ENCODE measurements at places on chromosomes 5 and 9.

- no peak for DNase-seq
These were observed 710 bp upstream of the CARD9 start for GRCh38 chr9:136374183-136374575.

DNA sequence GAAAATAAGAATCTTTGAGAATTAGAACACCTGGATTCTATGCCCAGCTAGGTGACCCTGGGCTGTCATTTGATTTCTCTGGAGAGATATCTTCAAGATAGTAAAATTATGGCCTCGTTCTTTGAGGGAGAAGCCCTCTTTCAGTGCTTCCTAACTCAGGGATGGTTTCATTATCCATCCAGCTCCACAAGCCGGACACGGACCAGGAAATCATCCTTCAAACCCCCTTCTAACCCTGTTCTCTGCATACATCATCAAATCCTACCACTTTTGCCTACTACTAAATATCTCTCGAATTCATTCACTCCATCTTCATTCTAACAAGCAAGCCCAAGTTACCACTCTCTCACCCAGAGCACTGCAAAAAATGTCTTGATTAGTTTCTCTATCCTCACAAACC is 57.2 kb downstream of the MAPKAP1 start:
- no peak for DNase-seq

- no peak for DNase-seq
These were observed 17.4 kb downstream of the AKNA start for GRCh38 chr9:114370251-114370967.

DNA sequence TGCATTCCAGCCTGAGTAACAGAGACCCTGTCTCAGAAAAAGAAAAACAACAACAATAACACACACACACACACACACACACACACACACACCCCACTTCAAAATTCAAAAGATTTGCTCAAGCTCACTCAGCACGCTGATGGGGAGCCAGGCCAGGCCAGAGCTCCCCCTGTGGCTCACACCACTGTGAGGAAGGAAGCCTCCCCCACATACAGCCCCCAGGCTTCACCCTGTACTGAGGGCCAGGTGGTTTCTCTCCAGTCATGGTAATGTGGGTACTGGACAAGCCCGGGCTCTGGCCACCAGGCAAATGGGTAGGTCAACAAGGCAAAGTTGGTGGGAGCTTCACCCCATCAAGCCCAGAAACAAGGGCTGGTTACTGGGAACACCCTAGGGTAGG is 19.0 kb downstream of the ATOX1 start:
- DNase-seq: no peak

DNA sequence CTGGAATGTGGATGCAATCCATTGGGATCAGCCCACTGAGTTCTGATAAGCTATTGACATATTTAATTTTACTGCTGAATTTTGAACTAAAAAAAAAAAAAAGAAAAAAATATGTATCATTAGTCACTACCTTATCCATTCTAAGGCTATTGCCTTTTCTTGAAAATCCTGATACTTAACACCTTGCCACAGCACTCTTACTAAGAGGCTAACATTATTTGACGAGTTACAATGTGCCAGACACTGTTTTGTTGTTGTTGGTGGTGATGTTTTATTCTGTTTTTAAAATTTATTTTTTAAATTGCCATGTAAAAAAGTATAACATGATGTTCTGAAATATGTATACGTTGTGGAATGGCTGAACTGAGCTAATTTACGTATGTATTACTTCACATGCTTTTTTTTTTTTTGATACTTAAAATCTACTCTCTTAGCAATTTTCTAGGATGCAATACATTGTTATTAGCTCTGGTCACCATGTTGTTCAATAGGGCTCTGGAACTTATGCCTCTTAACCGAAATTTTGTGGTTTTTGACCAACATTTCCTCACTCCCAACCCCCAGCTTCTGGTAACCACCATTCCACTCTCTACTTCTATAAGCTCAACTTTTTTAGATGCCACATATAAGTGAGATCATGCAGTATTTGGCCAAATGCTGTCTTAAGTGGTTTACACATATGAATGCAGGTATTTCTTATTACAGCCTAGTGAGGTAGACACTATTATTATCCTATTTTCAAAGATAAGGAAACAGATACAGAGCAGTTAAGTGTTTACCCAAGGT is 134.8 kb upstream of the PCA3 start:
- no peak for DNase-seq

DNA sequence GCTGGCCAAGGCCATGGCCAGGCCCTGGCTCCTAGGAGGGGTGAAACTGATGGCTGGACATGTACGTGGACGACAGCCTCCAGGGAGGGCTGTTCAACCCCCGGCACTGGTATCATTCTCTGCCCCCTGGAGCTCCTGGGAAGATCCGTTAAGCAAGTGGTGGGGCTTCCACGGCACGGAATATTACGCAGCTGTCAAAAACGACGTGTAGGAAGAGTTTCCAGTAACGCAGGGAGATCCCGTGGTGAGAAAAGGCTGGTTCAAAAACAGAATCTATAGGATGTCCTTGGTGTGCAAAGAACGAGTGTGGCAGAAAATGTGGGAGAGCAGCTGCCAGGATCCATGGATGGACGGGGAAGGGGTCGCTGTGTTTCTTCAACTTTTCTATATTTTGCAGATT is 36.3 kb upstream of the TMEM250 start:
- DNase-seq: no peak

DNA sequence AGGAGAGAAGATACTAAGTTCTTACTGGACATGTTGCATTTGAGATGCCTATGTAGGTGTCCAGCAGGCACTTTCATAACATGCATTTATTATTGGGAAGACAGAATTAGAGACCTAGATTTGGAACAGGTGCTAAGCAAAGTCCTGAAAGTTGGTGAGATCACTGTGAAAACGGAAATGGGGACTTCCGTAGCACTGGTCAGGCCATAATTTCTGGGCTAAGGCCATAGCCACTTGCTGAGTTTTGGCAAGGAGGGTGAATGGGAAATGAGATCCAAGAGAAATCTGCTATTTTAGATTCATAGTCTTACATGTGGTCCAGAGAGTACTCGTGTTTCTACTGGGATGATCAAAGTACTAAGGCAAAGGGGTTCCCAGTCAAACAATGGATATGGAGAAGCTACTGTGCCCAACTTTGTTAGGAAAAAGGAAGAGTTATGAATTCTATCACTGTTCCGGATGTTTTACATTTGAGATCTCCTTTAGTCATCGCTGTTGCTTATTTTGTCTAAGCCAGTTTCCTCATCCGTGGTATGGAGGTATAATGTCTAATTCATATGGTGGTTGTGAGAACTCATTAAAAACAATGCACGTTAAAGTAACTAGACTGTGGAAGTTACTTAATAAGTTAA is 33.4 kb downstream of the TEK start:
- no peak for DNase-seq

GRCh38 chr5:126501448-126501847 is 78.2 kb downstream of the GRAMD2B start:
- DNase-seq: no peak

DNA sequence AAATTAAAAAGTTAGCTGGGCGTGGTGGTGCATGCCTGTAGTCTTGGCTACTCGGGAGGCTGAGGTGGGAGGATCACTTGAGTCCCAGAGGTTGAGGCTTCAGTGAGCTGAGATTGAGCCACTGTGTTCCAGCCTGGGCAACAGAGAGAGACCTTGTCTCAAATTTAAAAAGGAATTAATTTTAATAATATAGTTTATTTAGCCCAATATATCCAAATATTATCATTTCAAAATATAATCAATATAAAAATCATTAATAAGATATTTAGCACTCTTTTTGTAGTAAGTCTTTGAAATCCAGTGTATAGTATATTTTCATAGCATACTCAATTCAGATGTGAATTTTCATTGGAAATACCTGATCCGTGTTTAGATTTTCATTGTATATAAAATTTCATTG is 43.2 kb upstream of the ORM1 start:
- no peak for DNase-seq

- no peak for DNase-seq
These were observed 64.7 kb upstream of the SPOCK1 start for GRCh38 chr5:137563646-137564397.

DNA sequence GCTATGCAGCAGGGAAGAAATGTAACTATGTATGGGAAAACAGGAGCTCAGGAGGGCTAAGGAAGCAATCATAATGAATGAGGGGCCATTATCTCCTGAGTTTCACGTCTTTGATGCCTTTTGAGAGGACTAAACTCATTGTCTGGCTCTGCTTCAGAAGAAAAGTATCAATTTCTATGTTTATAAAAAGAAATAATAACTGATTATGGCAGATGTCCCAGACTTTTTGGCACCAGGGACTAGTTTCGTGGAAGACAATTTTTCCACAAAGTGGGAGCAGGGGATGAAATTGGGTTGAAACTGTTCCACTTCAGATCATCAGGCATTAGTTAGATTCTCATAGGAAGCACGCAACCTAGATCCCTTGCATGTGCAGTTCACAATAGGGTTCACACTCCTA is 8.7 kb upstream of the IL7R start:
- no peak for DNase-seq

- DNase-seq: no peak
These were observed 15.3 kb downstream of the XRCC4 start for GRCh38 chr5:83092619-83093018.

GRCh38 chr5:90658620-90659019 is 100.0 kb downstream of the ADGRV1 start:
- no peak for DNase-seq

DNA sequence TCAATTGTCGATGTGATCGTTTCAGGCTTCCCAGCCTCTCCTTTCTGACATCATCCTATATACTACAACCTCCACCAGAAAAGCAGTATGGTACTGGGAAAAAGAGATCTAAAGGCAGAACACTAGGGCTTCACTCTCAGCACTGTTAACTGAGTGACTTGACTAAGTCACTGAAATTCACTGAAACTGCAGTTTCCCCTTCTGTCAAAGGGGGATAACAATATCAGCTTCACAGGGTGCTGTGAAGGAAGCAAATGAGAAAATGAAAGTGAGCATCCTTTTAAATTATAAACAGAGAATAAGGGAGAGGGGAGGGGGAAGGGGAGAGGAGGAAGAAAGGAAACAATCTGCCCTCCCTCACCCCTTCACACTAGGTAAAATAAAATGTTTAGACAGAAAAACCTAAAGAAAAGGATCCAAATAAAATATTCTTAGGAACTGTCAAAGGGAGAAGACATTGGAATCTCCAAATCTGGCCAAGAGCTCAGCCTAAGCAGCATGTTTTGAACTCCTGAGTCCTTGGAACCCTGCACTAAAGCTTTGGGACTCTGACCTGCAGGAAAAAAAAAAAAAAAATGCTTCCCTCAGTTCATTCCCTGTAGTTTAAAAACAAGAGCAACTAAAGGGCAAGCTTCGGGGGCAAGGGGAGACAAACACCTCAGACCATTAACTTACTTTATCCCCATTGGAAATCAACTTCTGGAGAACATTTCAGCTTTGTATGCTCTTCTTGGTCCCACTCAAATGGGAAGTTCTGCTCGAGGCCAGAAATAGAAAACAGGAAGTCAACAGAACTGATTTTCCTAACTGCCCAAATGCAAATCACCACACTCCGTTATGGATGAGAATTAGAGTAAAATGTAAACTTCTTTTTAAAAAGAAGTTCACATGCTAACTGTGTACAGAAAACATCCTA is 178.3 kb downstream of the DEPDC1B start:
- DNase-seq: no peak

- no peak for DNase-seq
These were observed 1455.1 kb upstream of the CDH9 start for GRCh38 chr5:28493456-28493855.

- DNase-seq: no peak
These were observed 9.0 kb downstream of the PRRC2B start for GRCh38 chr9:131402738-131403492.

- no peak for DNase-seq
These were observed 9.6 kb upstream of the BICD2 start for GRCh38 chr9:92774274-92774673.

DNA sequence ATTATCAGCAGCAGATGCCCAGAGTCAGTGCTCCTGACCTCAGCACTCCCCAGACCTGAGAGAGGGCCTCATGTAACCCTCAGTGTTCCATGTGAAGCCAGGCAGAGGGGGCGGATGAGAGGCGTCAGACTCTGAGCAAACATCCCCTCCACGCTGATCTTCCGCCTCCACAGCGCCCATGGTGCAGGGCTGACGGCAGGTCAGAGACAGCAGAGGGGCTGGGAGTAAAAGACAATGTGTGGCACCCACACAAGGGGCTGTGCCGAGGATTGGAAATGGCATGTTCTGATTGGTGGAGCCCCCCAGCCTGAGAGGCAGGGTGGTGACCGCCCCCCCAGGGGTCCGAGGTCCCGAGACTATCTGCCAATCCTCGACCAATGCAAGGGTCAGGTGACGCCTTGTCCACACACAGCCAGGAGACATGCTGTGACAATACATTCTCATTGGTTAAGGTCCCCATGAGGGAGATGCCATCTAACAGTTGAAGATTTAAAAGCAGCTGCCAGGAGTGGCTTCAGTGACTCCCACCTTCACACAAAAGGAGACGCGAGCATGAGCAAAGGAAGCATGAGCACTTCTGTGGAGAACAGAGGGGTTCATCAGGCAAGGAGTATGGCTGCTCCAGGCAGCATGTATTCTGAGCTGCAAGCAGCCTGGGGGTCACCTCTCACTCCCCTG is 19.3 kb upstream of the SLC25A51 start:
- no peak for DNase-seq

GRCh38 chr5:180026734-180027458 is 44.7 kb downstream of the RNF130 start:
- DNase-seq: no peak

GRCh38 chr5:147434049-147434448 is 75.8 kb downstream of the DPYSL3 start:
- no peak for DNase-seq

DNA sequence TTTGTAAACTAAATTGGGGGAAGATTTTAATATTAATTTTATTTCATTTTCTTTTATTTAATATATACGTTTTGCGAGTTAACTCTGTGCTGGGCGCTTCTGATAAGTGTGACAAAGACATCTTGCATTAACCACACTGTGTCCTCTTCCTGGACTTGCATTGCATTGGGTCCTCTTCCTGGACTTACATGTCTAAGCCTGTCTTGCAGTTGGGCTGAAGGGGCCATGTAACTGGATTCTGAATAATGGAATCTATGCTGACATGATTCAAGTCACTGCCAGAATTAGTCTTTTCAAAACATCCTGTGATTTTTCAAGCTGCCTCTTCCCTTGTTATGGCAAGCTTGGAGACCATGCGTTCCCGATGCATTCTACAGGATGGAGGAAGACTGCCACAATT is 122.6 kb downstream of the TRIM32 start:
- DNase-seq: no peak

DNA sequence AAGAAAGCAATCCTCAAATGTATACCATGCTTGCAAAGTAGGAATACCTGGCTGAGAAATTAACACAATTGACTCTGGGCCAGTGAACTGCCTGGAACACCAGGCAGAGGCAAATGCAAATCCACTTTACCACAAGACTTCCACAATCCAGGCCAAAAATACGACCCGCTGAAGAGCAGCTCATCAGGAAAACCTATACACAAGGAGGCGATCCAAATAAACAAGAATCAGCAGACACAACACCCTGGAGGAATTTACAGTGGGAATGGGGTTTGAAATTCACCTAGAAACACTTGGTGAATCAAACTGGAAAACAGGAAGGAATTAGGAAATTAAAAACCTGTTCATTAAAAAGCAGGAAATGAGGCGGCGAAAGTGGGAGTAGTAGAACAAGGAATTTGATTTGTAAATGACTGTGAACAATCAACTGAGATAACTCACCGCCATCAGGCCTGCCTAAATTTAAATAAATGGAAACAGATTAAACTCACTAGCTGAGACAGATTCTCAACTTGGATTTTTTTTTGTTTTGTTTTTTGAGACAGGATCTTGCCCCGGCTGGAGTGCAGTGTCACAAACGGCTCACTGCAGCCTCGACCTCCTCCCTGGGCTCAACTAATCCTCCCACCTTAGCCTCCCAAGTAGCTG is 15.9 kb downstream of the CMBL start:
- DNase-seq: no peak
